ENCODE measurements at places on chromosomes 1 and 21.
A peak's percentile ranks its signal among the peaks of the same experiment; 100 is the strongest.

GRCh38 chr1:3762151-3762872 is 10.1 kb downstream of the CCDC27 start:
- no peak for DNase-seq

GRCh38 chr1:200917291-200917817 is 22.7 kb downstream of the INAVA start:
- no peak for DNase-seq

DNA sequence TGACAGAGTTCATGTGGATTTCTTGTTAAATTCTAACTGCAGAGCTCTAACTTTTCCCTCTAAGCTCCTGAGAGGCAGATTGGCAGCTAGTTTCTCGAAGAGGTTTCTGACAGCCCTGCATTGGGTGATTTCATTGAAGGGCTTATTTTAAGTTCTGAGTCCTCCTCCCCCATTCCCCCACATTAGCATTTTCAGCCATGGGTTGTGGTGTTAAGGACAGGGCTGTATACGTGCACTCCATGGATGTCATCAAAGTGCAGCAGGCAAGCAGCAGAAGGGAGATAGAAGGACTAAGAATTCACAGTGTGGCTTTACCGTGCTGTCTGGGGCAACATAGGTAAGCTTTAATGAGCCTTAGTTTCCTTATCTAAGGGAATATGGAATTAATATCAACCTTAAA is 19.0 kb downstream of the CRYZ start:
- DNase-seq = no peak

DNA sequence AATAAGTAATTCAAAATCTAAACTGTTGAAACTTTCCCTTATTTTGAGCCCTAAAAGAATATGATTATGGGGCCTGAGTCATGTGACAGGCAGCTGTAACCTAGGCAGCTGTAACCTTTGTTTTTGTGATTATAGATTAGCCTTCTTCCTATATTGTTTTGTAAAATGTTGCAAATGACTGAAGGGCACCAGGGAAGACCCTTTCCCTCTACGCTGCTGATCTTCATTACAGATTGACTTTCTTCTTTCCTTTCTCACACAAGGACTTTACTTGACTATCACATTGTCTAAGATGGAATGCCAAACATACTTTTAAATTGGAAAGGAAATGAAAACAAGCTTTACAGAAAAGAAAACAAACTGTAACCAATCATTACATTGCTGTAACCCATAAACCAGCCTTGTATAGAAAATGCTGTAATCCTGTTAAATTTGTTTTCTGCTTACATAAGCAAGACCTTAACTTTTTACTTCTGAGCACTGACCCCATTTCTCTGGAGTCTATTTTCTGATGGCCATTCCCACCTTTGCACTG is 242.2 kb downstream of the RGS7 start:
- no peak for DNase-seq

GRCh38 chr1:59169703-59170102 is 127.2 kb upstream of the FGGY start:
- no peak for DNase-seq

- DNase-seq = no peak
These were observed 75.5 kb downstream of the SERINC2 start for GRCh38 chr1:31488528-31488927.

- no peak for DNase-seq
These were observed 926 bp upstream of the SH3D21 start for GRCh38 chr1:36304970-36305914.

DNA sequence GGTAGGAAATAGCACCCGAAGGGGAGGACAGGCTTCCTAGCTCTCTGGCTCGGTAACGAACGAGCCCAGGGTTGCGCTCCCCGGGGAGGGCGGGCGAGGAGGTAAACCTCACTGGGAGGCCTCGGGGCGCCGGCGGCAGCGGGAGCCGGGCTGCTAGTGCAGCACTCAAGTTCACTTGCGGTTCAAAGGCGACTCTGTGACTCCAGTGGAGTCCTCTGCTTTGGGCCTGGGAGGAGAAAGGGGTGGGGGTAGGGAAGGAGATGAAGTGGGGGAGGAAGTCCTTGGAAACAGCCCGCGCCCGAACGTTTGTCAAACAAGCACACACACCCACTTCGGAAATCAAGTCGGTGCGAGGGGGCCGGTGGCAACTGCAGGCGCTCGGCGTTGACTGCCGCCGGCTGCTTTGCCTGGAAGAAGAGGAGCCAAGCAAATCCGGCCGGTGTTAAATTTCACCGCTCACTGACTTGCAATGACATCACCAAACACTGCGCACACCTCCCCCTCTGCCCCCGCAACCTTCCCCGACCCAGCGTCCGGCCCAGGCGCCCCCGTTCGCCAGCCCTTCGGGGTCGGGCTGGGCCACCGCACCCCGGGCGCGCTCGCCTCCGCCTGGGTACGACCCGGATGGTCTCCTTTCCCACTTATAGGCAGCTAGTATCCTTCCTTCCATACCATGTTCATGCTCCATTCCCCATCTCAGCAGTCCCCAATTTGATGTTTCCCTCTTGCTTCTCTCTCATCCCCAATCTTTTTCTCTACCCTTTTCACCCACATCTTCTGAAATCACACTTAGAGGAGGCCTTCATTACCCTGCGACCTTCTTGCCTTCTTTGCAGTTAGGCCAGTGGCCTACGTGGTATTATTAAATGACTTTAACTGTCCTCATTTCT is at the start of gene COL24A1:
Gene COL24A1 (minus strand): TSS at position 207 of the 890 bp plus-strand sequence. CDS start 376 bp downstream, outside the sequence.
- DNase-seq = no peak

- DNase-seq = no peak
These were observed 57.8 kb downstream of the FOXO6 start for GRCh38 chr1:41418857-41419583.

DNA sequence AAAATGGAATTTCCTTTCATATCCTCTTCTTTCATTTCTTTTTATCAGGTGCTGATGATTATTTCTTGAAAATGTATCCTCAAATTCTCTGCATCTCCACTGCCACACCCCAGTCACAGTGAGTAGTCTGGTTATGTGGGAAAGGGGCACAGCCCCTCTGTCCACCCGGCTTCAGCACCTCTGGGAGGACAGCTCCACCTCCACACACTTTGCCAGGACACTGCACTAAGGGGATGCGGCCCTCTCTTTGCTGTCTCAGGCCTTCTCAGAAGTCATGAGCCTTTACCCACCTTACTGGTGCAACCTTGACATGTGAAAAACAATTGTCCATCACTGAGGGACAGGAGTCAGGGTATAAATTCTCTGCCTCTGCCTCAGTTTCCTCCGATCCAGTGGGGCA is 433.1 kb downstream of the PCP4 start:
- DNase-seq = no peak

- no peak for DNase-seq
These were observed 9.9 kb downstream of the CNIH3 start for GRCh38 chr1:224626042-224626441.

- DNase-seq = no peak
These were observed 40.8 kb upstream of the MYOCOS start for GRCh38 chr1:171581226-171581625.

DNA sequence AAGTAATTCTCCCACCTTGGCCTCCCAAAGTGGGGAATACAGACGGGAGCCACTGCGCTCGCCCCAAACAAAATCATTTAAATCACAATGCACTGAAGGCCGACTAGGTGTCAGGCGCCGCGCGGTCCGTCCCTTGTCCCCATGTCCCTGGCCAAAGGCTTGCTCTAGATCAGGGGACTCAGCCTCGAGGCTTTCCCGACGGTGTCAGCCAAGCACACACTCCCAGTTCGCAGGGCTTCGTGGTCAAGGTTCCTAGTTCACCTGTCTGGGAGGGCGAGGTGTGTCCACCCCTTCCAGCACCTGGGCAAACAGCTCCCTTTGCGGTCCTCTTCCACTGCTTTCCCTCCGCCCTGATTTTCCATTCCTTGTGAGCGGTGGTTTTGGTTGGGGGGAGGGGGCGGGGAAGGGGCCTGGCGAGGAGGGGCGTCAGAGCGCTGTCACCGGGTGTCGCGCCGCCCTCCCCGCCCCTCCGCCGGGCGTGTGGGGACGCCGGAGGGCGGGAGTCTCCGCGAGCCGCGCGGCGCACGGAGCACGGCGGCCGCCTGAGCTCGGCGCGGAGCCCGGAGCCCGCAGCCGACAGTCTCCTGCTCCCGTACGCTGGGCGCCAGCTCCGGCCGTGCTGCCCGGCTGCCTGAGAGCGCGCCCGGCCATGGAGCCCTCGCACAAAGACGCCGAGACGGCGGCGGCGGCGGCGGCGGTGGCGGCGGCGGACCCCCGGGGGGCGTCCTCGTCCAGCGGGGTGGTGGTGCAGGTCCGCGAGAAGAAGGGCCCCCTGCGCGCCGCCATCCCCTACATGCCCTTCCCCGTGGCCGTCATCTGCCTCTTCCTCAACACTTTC is at the start of gene STUM:
Gene STUM (plus strand): TSS at position 509 of the 838 bp plus-strand sequence. CDS start 141 bp downstream, at position 650.
- DNase-seq = peak; percentile 49

DNA sequence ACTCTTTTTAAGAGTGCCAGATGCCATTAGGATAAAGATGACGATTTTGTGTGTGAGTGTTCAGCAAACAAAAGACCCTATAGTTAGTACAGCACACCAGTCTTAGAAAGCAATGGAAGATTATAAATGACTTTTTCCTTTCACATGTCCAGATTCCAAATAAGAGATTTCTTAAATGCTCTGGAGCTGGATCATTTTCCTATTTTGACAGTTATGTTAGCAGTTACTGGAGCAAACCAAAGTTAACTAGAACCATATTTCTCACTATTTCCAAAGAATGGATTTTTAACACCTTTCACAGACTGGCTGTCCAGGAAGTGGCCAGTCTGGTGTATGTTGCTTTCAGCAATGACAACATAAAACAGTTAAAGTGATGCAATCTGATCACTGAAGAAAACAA is 905.8 kb upstream of the ADGRL2 start:
- DNase-seq = no peak

GRCh38 chr1:41883507-41883906 is 35.2 kb downstream of the HIVEP3 start:
- DNase-seq = no peak

DNA sequence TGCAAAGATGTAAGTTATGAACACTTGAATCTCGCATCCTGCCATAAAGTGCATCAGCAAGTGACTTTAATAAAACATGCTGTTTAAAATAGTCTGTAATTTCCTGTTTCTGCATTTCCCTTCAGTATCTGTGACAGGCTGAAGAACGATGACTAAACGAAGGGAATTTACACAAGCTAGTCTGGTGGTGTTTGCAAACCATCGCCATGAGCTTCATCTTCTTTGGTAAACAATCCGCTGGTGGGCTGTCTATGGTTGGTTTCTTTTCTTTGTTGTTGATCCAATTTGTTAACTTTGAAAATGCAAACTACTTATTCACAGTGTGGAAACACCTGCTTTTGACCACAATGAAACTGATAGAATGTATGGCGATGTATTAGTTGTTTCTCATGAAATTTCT is 13.9 kb downstream of the SERTAD4 start:
- no peak for DNase-seq

GRCh38 chr1:163970699-163971098 is 588.3 kb upstream of the PBX1 start:
- DNase-seq = no peak

DNA sequence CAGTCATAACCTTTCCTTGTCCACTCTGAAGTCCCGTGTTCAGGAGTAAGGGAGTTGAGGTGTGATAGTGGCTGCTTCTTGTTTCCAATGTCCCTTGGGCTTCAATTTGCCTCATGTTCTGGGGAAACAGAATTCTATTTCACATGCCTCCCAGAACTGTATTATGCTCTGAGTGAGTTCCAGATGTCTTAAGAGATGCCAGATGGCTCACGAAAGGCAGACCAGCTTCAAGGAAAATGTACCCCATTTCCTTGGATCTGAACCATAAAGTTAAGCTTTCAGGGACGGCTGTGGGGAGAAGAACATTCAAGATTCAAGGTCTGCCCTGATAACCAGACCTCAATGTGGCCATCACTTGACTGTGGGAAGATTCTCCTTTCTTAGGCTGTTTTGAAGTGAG is 42.4 kb downstream of the C1orf87 start:
- DNase-seq = no peak

- DNase-seq = no peak
These were observed 65.6 kb downstream of the COP1 start for GRCh38 chr1:176141449-176141848.

- no peak for DNase-seq
These were observed 314.1 kb downstream of the PLPP3 start for GRCh38 chr1:56265216-56265615.

GRCh38 chr1:23999156-23999671 is 19.1 kb upstream of the SRSF10 start:
- DNase-seq = no peak

GRCh38 chr1:244002721-244003120 is 48.4 kb upstream of the ZBTB18 start:
- DNase-seq = no peak

DNA sequence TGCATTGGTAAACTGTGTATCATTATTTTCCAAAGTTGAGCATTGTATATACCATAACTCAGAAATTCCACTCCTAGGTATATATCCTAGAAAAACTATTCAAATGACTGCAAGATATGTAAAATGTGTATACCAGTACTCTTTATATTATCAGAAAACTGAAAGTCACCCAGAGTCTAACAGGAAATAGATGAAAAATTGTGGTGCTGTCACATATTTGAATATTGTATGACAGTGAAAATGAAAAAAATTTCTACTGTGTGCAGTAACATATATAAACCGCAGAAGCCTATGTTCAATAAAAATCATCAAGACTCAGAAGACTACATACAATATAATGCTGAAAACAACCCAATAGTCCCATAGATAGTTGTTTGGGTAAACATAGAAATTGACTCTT is 74.4 kb upstream of the LYPLAL1 start:
- DNase-seq = no peak

DNA sequence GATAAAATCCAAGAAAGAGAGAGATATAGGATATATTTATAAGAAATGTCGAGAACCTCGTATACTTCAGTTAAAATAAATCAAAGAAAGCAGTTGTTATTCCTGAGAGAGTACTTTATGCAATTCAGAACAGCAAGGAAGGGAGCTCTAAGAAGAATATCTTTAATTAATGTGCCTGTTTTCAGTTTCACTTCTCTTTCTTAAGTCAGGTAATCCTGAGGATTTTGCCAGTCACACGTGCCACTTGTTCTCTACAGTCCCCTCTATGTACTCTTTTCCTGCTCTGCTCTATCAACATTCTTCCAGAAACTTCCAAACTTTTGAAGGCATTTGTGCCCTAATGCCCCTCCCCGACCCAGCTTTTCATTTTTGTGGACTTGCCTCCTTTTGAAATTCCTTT is 211.9 kb downstream of the AKT3 start:
- DNase-seq = no peak

- no peak for DNase-seq
These were observed 31.7 kb upstream of the RGS16 start for GRCh38 chr1:182635871-182636270.

Measured in memory B cell (primary cell).